H7 (cell line): ENCODE measurements at places on chromosomes 5 and 9. TPM values are rescaled to one million over a fixed set of nuclear protein-coding genes. Genes with fewer than 3 reads are reported as not detected.
A peak's percentile ranks its signal among the peaks of the same experiment; 100 is the strongest.

The NR2F1-AS1 gene
- total RNA-seq = 1.1 and 1.8 TPM in 2 replicates

The IGFBPL1 gene
- total RNA-seq = 86.4 and 92.1 TPM in 2 replicates

The ARHGEF39 gene
- 17.4 and 21.4 TPM in 2 replicates for total RNA-seq

The BNC2 gene
- total RNA-seq = 7.9 and 12.0 TPM in 2 replicates

The GAS1 gene
- 3.6 and 6.7 TPM in 2 replicates for total RNA-seq

The FOXD4L4 gene
- not detected in 2 replicates for total RNA-seq

The RLN2 gene
- 0.28 TPM in 1 of 2 replicates, not detected in the other for total RNA-seq

The TNFAIP8 gene
- total RNA-seq = 38.6 and 45.8 TPM in 2 replicates

The ENHO gene
- 33.3 and 35.1 TPM in 2 replicates for total RNA-seq

- DNase-seq = no peak
Observed at GRCh38 chr9:91873637-91874051, 76.4 kb downstream of the ROR2 start.

GRCh38 chr5:10537624-10538023 lies 26.2 kb upstream of the ANKRD33B start:
- no peak for DNase-seq

DNA sequence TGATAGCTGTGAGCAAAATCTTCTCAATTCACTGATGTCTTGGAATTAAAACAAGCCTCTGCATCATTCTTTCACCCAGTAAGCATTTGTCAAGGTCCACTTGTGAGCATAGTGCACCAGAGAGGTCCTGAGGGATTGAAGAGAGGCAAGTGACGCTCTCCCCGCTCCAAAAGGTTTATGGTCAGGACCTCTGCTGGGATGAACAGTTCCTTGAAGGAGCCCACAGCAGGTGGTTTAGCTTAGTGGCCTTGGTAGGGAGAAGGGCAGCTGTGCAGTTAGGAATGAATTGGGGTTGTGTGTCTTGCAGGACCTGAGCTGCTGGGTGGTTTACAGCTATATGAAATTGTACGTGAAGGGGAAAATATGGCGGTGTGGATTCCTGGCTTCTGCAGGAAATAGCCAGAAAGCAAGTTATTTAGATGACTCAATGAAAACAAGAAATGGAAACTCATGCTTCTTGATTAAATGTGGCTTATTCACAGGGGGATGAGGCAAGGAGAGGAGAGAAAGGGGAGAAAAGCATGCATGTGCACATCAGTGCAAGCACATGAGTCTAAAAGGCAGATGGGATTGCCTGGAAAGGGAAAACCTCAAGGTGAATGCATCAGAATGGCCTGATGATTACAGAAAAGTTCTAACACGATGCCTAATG lies 42.0 kb downstream of the SUB1 start:
- no peak for DNase-seq

DNA sequence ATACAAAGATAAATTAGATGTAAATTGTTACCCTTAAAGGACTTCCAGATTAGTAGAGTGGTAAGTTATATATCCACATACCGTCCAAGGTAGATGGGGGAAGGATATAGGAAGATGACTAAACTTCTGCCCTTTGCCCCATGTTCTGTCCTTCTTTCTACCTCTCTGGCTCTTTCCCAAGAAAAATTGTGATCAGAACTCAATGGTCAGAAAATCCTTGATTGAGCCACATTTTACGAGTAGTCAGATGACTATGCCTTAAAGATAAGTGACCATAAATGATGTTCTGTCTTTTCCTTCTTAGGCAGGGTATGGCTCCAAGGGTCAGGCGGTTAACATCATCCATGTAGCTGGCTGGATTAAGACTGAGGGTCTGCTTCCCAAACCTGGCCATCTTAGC lies 4.4 kb downstream of the FRRS1L start:
- no peak for DNase-seq

- no peak for DNase-seq
Observed at GRCh38 chr5:73534011-73534644, 31.3 kb downstream of the ANKRA2 start.

DNA sequence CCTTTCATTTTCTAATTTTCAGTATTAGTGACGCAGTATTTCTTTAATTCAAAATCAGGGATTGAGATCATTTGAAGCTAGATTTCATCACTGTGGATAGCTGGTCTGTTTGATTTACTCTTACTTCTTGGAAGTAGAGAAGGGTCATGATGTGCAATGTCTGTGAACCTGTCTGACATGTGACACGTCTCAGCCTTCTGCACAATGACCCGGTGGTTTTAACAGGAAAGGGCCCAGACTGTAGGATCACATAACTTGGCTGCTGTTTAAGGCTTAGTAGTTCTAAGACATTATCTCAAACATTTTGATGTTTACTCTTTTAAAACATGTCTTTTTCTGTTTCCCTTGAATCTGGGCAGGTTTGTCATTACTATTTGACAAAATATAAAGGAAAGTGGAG lies 823.3 kb upstream of the NUDT12 start:
- no peak for DNase-seq

- DNase-seq = peak; percentile 65
Observed at GRCh38 chr5:154421868-154422267, 23.9 kb upstream of the SAP30L start.

DNA sequence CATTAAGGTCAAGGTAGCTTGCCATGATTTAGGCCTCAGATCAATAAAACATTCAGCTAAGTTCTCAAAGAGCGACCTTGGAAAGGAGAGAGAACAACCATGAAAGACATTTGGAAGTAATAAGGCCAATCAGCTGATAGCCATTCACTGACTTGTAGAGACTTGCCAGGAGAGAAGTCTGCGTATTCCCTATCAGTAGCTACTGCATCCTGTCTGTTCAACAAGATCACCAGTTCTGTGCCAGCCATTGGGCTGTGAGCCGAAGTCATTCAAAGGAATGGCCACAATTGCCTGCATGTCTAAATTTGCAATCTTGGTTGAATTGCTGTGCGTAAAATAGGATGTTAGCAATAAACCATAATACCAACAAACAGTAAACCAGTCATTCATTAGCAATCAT lies 219.8 kb downstream of the FBXL7 start:
- no peak for DNase-seq

DNA sequence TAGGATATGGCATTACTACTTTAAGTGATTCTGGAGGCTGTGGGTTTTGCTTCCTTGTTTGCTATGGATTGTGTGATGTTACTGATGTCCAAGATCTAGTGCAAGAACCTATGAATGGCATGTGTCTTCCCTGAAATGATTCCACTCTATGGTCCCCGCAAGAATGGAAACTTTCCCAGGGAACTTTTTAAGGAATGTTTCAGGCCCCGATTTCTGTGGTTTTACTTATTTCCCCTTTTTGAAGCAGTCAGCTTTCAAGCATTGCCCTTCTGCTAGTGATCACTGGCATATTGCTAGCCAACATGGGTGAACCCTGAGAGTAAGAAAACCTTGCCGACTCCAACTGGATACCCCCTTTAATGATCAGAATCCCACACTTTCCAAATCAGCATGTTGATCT lies 26.6 kb upstream of the CD180 start:
- no peak for DNase-seq

GRCh38 chr5:169079697-169080096 lies 221.2 kb downstream of the SLIT3 start:
- DNase-seq = no peak

DNA sequence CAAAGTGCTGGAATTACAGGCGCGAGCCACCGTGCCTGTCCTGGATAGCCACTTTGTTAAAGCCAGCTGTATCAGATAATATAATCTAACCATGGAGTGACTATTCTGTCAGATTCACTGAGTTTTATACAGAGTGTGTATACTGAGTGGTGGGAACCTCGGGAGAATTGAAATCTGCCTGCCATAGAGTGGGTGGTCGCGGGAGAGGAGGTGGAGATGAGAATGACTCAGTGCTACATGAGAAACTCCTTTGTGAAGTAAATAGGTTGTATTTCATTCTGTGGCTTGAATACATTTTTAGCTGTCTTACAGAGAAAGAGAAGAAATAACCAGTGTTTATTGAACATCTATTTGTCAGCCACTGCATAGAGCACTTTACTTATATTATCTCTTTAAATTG lies 26.4 kb downstream of the ATP6V0E1 start:
- no peak for DNase-seq

DNA sequence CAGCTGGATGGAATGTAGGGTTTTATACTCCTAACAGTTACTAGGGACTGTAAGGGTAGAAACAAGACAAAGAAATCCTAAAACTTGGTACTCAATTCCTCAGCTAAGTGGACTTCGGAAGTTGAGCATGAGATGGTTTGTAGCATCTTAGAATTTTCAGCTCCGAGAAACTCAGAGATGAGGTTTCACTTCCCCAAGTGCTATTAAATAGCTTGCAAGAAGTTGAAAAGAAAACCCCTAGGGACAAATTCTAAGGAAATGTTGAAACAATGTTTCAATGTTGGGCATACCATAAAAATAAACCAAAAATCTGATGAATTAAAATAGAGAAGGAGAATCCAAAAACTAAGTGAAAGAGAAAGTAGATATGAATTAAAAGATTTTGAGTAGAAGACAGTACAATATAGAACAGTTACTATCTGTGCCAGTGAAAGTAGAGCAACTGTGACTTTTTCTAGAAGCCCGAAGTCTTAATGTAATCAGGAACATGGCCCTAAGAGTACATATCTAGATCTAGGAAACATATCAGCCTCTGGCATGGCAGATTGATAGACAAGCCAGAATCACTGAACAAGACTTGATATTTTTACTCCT lies 308.6 kb upstream of the RGMB start:
- no peak for DNase-seq

DNA sequence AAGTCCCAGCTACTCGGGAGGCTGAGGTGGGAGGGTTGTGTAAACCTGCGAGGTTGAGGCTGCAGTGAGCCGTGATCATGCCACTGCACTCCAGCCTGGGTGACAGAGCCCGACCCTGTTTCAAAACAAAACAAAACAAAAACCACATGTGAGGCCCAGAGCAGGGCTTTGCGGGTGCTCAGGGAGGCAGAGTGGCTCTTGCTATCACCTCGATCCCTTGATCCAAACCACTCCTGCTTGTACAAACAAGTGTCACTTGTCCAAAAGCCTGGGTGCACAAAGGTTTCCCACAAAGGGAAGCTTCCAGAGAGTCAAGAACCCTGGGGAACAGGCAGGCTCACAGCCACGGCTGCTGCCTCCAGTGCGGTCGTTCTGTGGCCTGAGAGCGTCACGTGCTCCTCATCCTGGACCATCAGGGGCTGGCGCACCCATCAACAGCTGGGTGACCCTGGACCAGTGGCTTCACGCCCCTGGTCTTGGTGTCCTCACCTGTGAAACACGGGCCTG lies 162.7 kb downstream of the C9orf50 start:
- no peak for DNase-seq

DNA sequence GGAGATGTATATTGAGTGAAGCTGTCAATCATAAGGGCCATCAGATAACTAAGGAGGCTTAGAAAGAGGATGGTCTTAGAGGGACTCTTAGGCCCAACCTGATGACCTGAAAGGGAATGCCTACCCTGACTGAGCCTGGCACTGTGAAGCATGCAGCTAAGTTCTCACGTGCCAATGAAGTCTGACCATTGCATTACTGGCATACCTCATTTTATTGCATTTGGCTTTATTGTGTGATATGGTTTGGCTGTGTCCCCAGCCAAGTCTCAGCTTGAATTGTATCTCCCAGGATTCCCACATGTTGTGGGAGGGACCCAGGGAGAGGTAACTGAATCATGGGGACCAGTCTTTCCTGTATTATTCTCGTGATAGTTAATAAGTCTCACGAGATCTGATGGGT lies 421.6 kb upstream of the SGCD start:
- no peak for DNase-seq

DNA sequence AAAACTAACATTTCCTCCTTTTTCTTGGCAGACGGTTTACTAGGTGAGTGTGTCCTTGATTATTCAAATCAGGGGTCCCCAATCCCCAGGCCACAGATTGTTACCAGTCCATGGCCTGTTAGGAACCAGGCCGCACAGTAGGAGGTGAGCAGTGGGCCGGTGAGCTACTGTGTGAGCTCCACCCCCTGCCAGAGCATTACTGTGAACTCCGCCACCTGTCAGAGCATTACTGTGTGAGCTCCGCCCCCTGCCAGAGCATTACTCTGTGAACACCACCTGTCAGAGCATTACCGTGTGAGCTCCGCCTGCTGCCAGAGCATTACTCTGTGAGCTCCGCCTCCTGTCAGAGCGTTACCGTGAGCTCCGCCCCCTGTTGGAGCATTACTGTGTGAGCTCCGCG lies 14.3 kb upstream of the PDCD6 start:
- DNase-seq = no peak

DNA sequence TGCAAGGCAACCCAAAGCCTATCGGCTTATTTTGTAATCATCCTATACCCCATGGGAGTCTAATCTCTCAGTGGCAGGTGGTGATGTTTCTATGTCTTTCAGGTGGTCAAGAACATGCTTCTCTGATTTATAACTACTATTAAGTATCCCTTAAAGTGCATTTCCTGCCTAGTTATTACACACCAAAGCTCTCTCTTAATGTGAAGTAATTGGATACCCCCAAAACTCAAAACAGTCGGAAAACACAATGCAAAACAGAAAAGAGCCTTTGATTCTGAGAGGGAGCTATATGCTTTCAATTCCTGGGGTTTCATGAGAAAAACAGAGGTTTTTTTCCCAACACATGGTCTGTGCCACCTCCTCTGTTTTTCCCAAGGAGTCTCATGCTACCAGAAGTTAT lies 416.4 kb downstream of the CSNK1G3 start:
- no peak for DNase-seq

DNA sequence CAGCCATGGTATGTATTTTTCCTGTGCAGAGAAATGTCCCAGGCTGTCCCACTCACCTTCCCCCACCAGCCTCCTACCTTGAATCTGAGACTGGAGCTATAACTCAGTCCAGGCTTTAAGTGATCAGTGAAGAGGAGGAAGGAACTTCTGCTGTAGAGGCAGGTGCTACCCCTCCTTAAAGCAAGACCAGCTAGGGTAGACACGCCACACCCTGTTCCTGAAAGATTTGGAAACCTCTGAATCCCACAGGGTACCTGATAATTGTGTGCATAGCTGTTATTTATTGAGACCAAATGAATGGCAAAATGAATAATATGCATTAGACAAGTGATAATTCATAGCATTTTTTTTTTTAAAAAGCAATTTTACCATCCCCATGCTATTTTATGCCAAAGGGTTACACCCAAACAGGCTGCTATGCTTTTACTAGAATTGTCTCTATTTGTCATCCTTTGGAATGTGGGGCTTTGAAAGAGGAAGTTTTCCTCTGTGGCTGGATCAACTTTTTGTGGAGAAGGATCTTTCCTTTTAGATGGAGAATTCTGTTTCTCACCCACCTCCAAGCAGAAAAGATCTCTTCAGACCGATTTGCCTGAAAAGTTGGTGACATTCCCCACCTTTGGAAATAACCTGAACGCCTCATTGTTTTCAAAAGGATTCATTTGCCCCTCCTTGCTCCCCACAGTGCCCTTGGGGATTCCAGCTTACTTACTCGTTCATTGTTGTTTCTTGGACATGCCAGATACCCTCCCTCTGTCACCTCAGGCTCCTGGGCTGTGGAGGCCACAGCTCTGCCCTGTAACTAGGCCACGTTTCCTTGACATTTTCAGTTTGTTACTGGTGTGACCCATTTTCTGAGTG lies 248.7 kb downstream of the NR3C1 start:
- DNase-seq = no peak
